ENCODE measurements at places on chromosomes 4 and X.
A peak's percentile ranks its signal among the peaks of the same experiment; 100 is the strongest.

- DNase-seq, result no peak
Measured at GRCh38 chr4:42671431-42672194, 14.7 kb upstream of the ATP8A1 start.

- DNase-seq, result no peak
Measured at GRCh38 chr4:143641361-143641760, 59.1 kb downstream of the FREM3 start.

- DNase-seq, result no peak
Measured at GRCh38 chrX:8971116-8971515, 62.8 kb downstream of the FAM9B start.

GRCh38 chrX:50852524-50852923 is 38.5 kb upstream of the SHROOM4 start:
- DNase-seq, result no peak

DNA sequence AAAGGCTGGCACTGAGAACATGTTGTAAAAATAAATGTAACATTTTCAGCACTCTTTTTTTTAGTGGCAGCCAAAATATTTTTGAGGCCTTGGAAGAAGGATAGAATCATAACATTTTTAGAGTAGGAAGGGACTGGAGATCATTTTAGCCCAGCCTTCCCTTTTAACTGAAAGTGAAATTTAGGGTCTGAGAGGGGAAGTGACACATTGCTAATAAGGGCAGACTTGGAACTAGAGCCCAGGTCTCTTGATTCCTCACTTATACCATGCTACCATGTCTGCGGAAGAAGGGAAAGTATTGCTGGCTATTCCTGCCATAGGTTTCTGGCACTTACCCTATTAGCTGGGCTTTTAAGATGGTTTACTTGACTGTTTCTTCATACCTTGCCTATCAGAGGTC is 4.8 kb downstream of the WDR44 start:
- no peak for DNase-seq

- DNase-seq, result no peak
Measured at GRCh38 chr4:124768596-124769365, 56.2 kb upstream of the ANKRD50 start.

GRCh38 chrX:13469963-13470684 is 99.3 kb upstream of the EGFL6 start:
- DNase-seq, result no peak

GRCh38 chr4:58214376-58214775 is 1104.2 kb upstream of the IGFBP7 start:
- DNase-seq, result no peak

- DNase-seq, result no peak
Measured at GRCh38 chr4:14958436-14958835, 43.8 kb upstream of the CPEB2 start.

DNA sequence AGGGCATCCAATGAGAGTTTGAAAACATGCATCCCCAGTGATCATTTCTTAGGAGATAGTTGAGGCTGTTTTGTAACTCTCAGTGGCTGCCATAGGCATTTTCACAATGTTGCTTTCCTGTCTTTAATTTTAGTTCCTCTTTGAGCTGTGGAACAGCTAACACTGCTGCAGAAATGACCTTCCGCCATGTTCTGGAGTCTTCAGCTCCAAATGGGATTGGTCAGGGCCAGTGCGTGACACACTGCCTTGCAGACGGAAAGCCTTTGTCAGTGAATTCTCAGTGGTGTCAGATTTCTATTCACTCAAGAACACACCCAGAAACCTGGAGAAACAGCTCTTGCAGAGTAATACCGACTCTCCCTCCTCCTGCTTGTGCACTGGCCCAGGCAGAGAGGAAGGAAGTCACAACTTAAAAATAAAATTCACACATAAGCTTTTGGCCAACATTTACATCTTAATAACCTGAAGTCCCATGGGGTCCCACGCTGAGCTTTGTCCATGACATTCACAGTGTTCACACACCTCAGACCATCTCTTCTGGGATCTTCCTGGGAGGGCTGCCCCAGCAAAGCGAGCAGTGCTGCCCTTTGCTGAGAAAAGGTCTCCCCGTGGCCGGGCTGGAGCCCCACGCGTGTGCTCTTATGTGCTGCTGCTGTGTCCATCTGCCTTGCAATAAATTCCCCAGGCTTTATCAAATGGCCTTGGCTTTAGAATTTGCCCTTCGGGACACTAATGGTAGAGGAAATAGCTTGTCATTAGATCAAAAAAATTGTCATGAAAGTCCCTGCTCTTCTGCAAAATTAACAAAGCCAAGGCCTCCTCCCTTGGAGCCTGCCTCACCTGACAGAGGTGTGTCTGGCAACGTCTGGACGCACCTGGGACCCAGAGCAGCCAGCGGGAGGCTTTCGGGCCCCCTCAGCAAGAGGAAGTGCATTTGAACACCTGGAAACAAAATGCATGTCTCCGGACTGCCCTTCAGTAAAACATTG is 126.8 kb downstream of the IRF2 start:
- DNase-seq, result no peak

GRCh38 chr4:108094131-108094530 is 74.6 kb downstream of the LEF1 start:
- DNase-seq, result no peak

- DNase-seq, result peak; percentile 63
Measured at GRCh38 chr4:7802093-7802726, 137.5 kb downstream of the AFAP1 start.

GRCh38 chr4:79185526-79186045 is 140.3 kb downstream of the NAA11 start:
- no peak for DNase-seq

GRCh38 chr4:77699731-77700210 is 94.2 kb downstream of the CXCL13 start:
- no peak for DNase-seq
